ENCODE measurements at places on chromosomes 12 and 14.

- no peak for DNase-seq
Measured at GRCh38 chr12:112906712-112907414, at the start of gene OAS1. TSS of gene OAS1 (plus strand) at chr12:112906962. CDS start at chr12:112907040, 78 bp downstream.

DNA sequence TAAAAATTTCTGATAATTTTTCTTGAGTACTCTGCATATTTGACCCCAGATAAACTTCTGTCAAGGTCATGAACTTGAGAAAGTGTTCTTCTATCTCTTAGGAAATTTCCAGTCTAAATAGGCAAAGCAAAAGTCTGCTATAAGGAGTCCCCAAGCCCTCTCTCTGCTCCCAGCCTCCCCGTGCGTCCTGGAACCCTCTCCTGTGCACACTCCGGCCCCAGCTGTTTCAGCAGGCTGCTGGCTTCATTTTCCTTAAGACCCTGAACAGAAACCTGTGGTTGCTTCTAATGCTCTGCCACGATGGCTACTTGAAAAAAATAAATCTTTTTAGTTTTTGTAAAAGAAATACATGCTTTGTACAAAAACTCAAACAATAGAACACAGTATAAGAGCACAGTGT, 14.7 kb downstream of the KRT2 start:
- DNase-seq: no peak

DNA sequence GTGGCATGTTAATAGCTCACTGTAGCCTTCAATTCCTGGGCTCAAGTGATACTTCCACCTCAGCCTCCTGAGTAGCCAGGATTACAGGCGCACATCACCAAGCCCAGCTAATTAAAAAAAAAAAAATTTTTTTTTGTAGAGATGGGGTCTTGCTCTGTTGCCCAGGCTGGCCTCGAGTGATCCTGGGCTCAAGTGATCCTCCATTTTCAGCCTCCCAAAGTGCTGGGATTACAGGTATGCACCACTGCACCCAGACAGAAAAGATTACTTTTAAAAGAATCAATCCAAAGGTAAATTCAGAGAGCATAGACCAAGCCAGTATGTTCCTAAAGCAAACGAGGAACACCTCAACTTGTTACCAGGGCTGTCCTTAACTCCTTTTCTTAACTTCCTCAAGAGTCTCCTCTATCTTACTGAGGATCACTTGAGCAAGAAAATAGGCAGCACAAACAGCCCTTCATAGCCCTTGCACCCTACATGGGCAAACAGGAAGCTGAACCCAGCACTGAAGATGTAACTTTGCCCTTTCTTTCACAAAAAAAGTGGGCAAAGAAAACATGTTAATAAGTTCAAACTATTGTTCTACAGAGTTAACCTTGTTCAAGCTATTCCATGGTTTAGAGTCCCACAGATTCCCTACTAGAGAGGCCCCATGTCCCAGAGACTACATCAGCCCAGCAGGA, 11.3 kb downstream of the CS start:
- DNase-seq: no peak

DNA sequence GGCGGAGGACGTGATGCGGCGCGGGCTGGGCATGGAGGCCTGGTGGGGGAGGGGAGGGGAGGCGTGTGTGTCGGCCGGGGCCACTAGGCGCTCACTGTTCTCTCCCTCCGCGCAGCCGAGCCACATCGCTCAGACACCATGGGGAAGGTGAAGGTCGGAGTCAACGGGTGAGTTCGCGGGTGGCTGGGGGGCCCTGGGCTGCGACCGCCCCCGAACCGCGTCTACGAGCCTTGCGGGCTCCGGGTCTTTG, 303 bp downstream of the GAPDH start:
- peak; percentile 52 for DNase-seq

DNA sequence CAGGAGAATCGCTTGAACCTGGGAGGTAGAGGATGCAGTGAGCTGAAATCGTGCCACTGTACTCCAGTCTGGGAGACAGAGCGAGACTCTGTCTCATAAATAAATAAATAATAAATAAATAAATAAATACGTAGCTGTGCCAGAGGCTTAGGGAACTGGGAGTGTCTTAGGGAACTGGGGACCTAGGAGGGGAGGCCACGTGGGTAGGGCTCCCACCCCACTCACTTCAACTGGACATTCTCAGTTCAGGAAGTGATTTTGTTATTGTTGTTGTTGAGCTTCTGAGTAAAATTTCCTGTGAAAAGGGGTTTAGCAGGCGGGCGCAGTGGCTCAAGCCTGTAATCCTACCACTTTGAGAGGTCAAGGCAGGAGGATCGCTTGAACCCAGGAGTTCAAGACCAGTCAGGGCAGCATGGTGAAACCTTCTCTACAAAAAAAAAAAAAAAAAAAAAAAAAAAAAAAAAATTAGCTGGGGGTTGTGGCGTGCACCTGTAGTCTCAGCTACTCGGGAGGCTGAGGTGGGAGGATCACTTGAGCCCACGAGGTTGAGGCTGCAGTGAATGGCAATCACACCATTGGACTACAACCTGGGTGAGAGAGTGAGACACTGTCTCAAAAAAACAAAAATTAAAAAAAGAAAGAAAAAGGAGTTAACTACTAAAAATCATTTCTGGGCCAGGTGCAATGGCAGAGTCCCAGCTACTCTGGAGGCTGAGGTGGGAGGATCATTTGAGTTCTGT, 19.0 kb upstream of the ANKRD9 start:
- DNase-seq: no peak

- DNase-seq: no peak
Measured at GRCh38 chr14:24408764-24409163, 10.0 kb downstream of the NYNRIN start.

DNA sequence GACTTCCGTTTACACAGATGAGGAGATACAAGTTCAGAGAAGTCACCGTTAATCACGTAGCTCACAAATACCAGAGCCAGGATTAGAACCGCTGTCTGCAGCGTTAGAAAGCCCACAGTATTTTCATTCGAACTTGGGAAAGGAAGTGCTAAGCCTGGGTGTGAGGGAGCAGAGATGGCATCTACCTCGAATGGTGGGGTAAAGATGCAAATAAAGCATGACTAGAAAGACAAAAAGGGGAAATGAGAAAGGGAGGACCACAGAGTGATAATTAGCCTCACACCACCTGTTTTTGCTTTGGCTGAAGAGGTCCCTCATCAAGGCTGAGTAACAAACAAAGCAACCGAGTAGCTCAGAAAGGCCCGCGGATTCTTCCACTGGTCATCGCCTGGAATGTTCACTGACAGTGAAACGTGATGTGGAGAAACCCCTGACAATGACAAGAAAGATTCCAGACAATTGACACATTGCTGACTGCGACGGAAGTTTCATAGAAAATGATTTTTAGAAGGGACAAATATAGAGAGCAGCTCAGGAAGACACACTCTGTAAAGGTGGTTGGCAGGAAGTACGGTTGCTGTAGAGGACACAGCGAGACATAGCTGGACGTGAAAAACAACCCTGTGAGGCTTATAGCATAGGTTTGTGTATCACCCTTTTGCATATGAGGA, 31.5 kb upstream of the BHLHE41 start:
- DNase-seq: no peak

GRCh38 chr14:92484132-92484823, 29.3 kb upstream of the RIN3 start:
- DNase-seq: no peak

GRCh38 chr12:94592080-94592479, 58.3 kb downstream of the TMCC3 start:
- DNase-seq: no peak

DNA sequence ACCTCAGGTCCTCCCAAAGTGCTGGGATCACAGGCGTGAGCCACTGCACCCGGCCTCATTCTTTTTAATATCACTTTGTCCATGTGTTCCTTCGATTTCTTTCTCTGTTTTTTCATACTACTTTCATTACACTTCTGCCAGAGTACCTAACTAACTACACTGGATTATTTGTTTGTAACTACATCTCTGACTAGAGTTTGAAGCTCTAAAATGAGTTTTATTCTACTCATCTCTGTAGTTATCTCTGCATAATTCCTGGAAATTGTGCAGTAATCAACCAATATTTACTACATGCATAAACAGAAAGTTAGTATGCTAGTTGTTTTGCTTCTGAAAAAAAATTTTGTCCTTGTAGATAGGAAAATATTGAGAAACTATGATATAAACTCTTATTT, 15.2 kb downstream of the KLRK1 start:
- DNase-seq: no peak

DNA sequence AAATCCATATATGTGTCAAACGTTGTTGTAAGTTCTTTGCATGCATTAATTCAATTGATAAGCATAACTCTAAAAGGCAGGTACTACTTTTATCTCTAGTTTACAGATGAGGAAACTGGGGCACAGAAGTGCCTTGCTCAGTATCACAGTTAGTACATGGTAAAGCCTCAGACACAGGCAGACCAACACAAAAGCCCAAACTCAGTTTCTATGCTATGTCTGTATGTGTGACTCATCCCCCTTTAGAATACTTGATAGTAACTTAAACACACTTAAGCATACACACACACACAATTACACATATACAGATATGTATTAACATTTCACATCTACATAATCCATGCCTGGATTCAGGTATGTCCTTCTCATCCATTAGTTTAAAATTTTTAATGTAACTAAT, 88.0 kb downstream of the EPS8 start:
- DNase-seq: no peak

- no peak for DNase-seq
Measured at GRCh38 chr14:89549381-89550125, 132.5 kb upstream of the FOXN3 start.

- no peak for DNase-seq
Measured at GRCh38 chr14:70170976-70171375, 17.8 kb downstream of the SLC8A3 start.

DNA sequence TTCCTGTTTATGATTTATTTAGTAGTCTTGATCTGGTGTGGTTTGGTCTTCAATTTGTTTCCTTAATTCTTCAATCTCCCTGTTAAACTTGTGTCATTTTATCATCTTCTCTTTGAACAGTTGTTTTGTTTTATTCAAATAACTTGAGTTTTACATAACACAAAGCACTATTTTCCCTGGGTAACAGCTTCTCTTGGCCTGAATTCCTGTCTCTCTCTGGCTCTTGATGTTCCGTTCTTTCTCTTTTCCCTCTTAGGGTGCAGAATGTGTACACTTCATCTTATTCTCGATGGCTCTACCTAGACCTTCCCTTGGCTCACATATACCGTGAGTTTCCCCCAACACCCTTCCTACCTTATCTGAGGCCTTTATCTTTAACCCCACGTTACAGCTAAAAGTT, 36.8 kb upstream of the VPS33A start:
- no peak for DNase-seq

DNA sequence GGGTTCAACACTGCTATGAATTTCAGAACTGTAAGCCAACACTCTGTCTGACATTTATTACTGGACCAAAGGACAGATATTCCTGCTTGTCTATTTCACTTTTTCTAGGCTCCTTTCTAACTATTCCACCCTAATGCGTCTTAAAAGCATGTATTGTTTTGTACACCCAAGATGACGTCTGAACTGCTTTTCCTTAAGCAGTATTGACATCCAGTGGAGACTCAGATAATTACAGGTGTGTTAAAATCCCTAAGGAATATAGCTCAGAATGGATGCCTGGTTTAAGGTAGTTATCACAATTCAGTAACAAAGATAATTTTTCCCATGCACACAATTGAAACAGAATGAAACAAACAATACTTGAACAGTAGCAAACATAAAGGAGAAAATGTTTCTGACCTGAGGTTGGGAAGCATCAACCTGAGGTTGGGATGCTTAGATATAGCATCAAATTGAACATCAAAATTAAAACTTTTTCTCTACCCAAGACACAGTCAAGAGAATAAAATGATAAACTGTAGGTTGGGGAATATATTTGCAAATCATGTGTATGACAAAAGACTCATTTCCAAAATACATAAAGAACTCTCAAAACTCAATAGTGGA, 93.7 kb upstream of the PTPRR start:
- DNase-seq: peak; percentile 18

DNA sequence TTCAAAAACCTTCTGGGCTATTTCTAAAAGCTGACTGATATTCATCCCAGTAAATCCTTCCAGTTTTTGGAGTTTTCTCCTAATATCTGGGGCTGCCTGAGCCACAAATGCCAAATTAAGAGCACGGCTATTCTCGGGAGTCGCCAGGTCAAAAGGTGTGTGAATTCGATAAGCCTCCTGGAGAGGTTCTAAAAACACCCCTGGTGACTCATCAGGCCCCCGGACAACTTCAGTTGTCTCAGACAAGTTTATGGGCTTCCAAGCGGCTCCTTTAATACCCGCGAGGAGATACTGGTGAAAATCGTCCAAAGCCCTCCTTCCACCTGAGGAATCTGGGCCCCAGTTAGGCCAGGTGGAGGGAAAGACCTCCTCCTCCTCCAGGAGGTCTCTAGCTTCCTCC, 677.1 kb downstream of the TMEM121 start:
- no peak for DNase-seq

GRCh38 chr14:36221112-36221511, 44.6 kb upstream of the PTCSC3 start:
- no peak for DNase-seq

DNA sequence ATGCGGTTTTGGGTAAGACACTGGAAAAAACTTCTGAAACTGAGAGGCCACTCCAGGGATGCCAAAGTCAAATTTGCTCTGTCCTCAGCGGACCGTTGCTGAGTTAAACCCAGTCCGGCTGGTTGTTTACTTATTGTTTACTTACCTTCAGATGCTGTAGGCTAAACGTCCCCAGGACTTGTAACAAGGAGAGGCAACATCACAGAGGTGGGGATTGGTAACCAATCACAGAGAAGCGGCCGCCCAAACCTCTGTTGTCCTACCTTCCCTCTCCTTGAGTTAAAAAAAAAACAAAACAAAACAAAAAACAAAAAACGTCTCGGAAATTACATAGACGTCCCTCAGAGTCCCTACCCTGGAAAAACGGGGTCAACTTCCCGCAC, 380 bp downstream of the ANO2 start:
- DNase-seq: no peak

DNA sequence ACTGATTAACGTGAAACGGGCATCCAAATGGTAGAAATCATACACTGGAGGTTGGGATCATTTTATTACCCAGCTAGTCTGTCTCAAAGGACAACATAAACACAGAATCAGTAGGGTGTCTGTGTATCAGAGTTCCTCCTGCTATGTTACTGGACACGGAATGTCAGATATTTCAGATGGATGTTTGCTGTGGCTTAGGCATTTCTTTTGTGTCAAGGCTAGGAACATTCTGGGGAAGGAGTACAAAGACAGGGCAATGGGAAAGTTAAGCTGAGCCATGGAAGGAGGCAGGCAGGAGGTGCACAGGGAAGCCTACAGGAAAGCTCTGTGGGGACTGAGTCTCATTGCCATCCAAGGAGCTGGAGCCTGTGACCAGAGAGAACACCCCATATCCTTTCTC, 254.6 kb downstream of the C12orf75 start:
- DNase-seq: no peak

- no peak for DNase-seq
Measured at GRCh38 chr14:84340938-84341337, 1189.0 kb upstream of the FLRT2 start.

Measured in HEK293T (cell line).